Renal pelvis (tissue), 12 donors: ENCODE measurements at places on chromosomes 2 and 18.
A peak's percentile ranks its signal among the peaks of the same experiment; 100 is the strongest.

DNA sequence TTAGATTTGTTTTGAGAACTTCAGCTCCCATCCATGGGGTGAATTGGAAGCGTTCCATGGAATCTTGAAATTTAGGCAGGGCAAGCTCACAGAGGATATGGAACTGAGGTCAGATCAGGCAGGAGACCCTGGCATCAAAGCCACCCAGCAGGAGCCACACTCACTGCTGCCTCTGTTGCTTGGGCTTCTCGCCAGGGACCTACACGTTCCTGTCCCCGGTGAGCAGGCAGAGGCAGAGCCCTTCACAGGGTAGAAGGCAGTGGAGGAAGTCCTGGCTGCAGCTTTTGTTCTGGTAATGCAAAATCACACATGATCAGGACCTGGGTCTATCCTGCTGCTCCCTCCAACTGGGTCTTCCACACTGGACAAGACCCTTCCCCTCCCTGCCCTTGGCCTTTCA is 42.1 kb downstream of the CAPN13 start:
- DNase-seq: no peak

DNA sequence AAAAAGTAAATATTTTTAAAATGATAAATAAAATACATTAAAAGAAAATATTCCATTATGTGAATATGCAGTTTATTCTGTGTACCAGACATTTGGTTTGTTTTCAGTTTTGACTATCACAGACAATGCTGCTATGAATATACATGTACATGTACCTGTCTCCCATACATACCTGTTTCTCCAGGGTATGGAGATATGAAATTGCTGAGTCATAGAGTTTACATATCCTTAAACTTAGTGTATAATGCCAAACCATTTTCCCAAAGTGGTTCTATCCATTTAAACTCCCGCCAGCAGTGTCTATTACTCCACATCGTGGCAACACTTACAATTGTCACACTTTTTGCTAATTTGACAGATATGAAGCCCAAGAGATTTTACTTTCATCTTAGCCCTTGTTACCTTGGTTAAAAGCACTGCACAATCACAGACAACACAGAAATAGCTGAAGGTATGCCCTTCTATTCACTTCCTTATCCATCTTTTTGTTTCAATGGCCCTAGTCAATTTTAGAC is 56.3 kb downstream of the ZNF521 start:
- no peak for DNase-seq

GRCh38 chr2:68172990-68173700 is 15.5 kb downstream of the PNO1 start:
- DNase-seq: no peak

- DNase-seq: no peak
These were observed 193.4 kb upstream of the HDAC4 start for GRCh38 chr2:239594019-239594771.

GRCh38 chr2:119838179-119838578 is 78.5 kb downstream of the PTPN4 start:
- DNase-seq: no peak

DNA sequence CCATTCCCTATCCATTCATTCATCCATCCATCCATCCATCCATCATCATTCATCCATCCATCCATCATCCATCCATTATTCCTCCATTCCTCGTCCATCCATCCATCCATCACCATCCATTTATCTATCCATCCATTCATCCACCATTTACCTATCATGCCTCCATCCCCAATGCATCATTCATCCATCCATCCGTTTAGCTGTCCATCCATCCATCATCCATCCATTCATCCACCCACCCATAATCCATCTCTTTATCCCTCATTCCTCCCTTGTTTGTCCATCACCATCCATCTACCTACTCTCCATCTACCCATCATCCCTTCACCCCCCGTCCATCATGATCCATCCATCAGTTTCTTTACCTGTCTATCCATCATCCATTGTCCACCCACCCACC is 13.6 kb downstream of the NFATC1 start:
- DNase-seq: no peak

GRCh38 chr2:121309801-121310200 is 24.8 kb upstream of the TFCP2L1 start:
- DNase-seq: no peak

GRCh38 chr2:20669562-20670314 is 2.8 kb downstream of the GDF7 start:
- no peak for DNase-seq

DNA sequence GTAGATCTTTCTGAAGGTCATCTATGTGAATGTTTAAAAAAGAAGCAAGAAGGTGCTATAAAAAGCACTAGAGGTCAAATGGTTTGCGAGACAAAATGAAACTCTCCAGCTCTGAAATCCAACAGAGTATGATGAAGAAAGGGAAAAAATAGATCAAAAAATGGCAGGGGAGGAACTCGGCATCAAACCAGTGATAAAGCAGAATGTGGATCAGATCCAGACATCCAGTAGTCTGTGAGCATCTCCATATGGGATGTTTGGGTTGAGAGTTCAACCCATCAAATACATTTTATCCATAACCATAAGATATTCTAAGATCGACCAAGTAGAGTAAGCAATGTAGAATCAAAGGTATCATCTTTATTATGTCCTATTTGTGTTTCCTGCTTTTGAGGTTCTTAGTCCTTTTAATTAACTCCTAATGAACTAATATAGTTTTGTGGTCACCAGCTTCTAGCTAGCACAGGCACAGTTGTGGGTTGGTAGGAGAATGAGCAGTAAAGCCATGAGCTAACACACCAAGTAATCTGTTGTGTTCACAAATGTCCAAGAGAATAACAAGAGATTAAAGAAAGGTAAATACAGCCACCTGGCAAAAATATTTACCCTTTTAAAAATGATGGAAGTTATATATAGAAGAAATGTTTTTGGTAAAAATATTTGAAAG is 160.9 kb downstream of the NEDD4L start:
- DNase-seq: no peak

DNA sequence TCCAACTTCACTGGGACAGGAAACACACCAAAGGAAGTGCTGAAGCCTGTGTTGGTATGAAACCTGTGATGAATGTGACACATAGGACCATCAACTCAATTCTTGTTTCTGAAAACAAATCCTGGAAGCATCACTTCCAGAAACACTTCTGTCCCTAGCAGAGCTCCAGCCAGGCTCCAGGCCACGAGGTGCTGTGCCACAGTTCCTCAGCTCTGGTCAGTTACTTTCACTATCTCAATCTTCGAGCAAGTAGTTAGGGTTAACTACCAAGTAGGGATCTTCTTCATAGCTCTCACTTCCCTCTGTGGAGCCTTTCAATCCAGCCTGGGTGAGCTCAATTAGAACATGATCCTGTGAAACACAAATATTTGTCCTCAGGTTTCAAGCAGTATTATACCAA is 3.6 kb upstream of the LCT start:
- DNase-seq: no peak

DNA sequence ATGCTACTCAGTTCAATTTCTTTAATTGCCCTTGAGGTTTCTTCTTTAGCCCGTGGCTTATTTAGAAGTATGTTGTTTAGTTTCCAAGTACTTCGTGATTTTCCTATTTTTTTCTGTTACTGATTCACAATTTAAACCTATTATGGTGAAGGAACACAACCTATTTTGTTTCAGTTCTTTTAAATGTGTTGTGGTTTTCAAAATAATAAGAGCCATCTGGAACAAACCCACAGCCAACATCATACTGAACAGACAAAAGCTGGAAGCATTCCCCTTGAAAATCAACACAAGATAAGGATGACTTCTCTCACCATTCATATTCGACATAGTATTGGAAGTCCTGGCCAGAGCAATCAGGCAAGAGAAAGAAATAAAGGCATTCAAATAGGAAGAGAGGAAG is 155.2 kb downstream of the GALNT1 start:
- DNase-seq: no peak

DNA sequence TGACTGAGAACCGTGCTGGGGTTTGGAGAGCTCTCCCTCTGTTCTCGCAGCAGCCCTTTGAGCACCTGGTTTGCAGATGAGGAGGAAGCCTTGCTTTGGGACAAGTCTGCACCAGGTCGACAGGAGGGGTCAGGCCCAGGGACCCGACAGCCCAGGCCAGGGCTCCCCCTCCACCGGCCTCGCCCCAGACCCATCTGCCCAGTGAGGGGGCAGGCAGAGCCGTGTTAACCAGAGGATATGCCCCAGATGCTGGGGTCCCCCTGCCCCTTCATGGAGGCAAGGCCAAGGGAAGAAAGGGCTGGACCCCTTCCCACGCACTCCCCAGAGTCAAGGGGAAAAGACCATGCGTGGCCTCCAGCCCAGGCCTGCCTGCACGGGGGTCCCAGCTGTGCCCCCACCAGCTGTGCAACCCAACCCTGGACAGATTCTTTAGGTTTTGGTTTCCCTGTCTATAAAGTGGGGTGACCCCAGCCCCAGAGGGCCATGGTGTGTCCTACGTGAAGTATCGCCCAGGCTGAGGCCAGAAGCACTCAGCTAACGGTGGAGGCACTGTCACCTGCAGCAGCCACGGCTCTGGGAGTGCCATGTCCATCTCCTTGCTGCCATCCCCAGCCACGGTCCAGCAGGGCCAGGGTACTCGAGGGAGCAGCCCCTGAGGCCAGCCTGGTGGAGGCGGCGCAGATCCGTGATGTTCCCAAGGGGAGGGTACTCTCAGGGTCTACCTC is 4.8 kb upstream of the SNED1 start:
- DNase-seq: no peak

- DNase-seq: no peak
These were observed 121.0 kb downstream of the MYO1B start for GRCh38 chr2:191366199-191366598.

DNA sequence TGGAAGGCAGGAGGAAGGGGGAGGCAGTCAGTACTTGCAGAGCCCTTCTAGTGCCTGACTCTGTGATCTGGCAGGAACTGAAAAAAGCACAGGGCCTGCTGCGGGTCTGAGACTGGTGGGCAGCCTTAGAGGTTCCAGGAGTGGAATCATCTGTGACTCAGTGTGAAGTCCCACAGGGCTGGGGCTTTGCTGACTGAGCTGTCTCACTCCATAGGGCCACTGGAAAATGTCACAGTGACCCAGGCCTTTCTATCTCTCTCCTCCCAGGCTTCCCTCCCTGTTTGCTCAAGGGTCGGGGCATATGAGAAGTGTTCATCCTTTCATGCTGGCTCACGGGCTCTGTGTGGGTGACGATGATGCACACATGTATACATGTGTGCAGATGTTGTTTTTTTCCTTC is 47.1 kb upstream of the ZFP36L2 start:
- DNase-seq: no peak

GRCh38 chr2:121104721-121105141 is 180.3 kb downstream of the TFCP2L1 start:
- peak; percentile 56 for DNase-seq

DNA sequence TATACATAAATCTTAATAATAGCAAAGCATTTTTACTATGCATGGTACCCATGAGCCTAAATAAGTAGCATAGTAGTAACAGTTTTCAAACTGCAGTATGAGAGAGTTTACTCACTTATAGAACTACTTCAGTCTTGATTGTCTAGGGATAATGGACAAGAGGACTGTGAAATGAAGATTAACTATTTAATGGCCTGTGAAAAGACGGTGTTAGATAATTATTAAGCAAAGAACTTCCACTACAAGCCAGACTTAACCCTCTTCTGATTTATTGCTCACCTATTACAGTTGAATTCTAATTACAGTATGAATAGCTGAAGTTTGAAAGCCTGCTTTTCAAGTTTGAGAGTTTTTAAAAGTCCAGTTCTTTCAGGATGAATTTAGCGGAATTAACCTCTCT is 18.9 kb downstream of the PIK3C3 start:
- DNase-seq: no peak

DNA sequence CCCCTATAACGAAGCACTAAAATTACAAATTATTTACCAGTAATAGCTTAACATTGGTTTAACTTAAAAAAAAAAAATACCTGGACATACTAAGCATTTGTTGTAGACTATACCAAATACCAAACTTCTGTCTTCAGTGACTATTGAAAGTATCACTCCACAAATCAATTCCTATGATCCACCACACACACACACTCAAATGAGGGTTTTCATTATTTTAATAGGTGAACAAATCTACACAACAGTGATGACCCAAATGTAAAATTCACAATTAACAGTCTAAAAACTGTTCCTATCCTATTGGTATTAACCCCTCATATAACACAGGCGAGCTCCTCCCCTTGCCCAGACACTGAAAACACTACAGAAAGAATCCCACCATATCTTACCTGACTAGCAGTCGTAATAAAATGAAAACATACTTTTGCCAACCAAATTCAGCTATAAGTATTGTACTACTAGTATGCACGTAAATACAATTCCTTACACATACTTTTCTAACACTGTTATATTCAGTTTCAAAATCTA is 2.5 kb downstream of the SP3 start:
- no peak for DNase-seq

GRCh38 chr2:95551055-95551568 is 40.7 kb upstream of the TRIM43 start:
- DNase-seq: no peak

DNA sequence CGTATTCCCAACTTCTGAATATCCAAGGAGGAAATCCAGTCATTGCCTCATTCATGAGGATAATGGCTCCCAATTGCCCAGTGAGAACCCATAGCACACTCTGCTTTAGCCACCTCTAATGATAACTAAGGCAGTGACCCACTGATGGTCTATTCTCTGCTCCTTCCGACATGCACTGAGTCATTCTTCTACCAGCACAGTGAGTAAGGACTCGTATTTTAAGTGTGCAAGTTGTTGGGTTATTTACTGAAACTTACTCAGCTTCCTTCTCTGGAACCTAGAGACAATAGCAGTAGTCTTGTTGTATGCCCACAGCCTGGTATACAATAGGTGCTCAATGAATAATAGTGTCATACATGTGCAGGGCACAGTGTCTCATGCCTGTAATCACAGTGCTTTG is 81.1 kb upstream of the ZNF397 start:
- no peak for DNase-seq

GRCh38 chr2:138985881-138986280 is 205.7 kb upstream of the NXPH2 start:
- no peak for DNase-seq

- DNase-seq: no peak
These were observed 885.1 kb upstream of the FSHR start for GRCh38 chr2:50039445-50039844.

DNA sequence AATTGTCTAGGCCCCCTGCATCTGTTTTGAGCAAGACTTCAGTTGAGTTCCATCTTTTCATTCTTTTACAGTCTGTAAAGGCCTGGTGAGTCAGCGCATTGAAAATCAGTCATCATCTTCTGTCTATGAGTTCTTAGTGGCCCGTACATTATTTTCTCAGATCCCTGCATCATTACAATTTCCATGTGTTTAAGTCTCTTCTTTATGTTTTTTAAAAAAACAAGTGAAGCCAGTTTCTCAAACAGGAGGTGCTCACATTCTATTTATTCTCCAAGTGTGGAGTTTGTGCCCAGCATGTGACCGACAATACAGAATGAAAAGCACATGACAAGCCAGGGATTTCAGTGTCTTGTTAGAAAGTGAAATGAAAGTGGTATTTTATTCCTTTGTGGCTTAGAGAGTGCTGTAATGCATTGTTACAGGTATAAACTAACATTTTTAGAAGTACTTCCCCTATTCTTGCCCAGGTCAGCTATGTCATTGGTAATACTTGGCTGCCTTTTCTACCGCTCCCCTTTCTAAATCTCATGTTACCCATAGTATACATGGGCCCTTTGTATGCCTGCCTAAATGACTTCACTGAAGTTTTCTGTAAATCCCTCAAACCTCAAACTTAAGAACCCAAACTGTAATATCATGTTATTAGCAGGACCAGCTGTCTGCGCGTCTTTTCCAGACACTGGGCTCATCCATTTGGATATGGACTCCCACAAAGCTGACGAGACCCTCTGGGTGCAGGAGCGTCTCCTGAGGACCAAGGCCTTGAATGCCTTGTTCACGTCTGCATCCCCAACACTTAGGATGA is 67.6 kb downstream of the FEZ2 start:
- DNase-seq: no peak

- no peak for DNase-seq
These were observed 33.0 kb downstream of the TPO start for GRCh38 chr2:1446301-1446700.
